ENCODE measurements at places on chromosomes 11 and 22.

- DNase-seq = no peak
Measured at GRCh38 chr11:27520226-27520625, 13.7 kb upstream of the LIN7C start.

GRCh38 chr22:27454807-27455450 is 346.6 kb downstream of the MN1 start:
- no peak for DNase-seq

DNA sequence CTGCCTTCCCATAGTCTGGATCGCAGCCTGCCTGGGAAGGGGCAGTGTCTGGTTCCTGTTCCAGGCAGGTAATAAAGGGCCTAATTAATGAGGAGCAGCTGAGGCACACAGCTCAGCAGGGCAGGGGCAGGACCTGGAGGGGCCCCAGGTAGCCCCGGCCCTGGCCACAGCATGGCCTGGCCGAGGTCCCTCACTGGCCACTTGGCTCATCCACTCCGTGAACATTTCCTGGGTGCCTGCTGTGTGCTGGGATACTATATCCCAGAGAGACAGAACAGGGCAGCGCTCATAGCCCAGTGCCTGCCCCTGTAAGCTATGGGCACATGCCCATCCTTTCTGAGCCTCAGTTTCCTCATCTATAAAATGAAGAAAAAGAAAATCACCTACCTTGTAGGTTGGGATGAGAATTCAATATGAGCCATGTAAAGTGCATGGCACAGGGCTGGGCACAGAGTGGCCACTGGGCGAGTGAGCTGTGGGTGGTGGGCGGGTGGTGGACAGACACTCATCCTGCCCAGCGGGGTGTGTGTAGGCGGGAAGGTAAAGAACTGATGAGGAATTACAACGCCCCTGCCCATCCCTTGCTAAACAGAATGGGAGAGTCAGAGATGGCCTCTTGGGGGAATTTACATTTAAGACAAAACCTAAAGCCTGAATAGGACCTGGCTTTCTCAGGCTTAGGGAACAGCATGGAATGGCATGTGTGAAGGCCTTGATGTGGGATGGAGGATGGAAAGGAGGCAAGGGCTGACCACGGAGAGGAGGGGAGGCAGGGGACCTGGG is 9.2 kb downstream of the MYRF start:
- no peak for DNase-seq

DNA sequence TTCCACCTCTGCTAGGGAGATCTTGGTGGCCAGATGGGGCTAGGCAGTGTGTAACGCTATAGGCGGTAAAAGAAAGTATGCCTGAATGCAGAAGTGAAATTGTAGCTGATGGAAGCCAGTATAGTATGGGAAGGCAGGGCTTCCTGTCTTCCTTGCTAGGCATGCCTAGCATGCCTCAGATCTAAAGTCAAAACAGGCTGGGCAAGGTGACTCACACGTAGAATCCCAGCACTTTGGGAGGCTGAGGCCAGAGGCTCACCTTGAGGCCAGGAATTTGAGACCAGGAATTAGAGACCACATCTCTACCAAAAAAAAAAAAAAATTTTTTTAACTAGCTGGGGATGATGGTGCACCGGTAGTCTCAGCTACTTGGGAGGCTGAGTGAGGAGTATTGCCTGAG is 281.7 kb upstream of the MTNR1B start:
- no peak for DNase-seq

- no peak for DNase-seq
Measured at GRCh38 chr22:49737101-49737551, 90.5 kb downstream of the BRD1 start.

DNA sequence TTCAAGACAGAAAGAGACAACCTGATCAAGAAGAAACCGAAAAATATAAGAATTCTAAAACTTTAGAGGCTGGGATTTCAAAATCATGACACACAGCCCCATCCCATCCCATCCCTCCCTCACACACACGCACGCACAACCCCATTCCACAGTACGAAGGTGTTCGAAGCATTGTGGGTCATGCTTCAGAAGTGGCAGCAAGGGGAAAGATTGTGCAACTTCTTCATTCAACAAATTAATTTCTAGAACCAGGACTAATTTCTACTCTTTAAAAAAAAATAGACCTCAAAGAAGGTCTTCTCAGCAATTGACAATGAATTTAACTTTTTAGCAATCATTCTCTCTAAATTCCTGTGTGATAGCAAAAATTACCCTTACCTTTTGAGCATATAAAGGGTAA is 867 bp downstream of the SPA17 start:
- DNase-seq = no peak

DNA sequence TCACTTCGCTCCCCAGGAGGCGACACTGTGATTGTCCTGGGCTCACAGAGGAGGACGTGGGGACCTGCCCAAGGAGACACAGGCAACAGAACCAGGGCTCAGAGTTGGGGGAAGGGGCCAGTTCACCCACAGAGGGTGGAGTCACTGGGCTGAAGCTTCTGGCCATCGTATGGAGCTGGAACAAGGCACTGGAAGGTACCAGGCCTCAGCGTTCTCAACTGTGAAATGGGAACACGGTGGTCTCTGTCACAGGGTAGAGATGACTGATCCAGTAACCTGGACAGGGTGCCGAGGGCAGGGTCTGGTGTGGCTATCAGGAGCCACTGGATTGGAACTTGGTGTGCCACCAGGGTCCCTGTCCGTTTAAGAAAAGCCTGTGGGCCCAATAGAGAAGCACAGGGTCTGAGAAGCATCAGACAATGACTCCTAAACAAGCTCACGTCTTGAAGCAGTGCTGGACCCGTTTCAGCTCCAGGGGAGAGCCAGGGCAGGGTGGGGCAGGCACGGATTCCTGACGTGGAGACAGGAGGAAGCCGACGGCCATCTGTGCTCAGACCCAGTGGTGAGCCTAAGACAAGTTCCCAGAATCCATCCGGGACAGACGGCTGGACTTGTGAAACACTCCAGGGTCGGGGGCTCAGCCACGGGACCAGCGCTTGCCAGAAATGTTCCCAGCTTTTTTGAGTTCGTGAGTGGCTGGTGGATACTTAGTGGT is 25.0 kb upstream of the KCNQ1OT1 start:
- no peak for DNase-seq

- DNase-seq = no peak
Measured at GRCh38 chr11:35139722-35140282, 831 bp downstream of the CD44 start.

Measured in NCI-H82 (cell line).